ENCODE measurements at places on chromosomes 11 and 22.

GRCh38 chr11:116061322-116061721 is 557.1 kb upstream of the CADM1 start:
- no peak for DNase-seq

DNA sequence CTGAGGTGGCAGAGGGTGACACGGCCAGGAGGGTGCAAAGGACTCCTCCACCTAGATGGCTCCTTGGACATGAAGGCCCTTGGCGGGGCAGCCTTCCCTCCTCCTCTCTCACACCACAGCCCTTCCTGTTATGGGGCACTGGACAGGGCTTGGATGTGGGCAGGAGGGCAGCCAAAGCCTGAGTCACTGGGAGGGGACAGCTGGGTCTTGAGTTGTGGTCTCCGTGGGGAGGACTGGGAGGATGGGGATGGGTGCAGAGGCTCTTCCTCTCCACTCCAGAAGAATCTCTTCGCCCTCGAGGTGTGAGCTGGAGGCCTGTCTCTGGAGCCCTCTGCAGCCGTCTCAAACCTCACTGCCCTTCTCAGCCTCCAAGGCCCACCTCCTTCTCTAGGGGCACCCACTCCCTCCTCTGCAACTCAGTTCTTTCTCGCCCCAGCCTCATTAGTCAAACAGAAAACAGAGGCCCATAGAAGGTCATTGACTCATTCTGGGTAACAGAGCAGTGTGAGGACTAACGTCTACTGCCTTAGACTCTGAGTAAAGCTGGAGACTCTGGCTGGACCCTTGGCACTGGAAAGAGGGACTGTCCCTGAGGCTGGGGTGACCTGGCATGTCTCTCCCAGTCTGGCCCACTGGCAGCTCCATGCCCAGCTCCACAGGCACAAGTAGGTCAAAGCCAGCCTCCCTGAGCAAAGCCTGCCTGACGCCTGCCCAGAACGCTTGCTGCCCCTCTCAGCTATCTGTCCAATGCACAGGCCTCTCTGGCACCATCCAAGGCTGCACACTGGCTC is 47.5 kb upstream of the CDON start:
- no peak for DNase-seq

DNA sequence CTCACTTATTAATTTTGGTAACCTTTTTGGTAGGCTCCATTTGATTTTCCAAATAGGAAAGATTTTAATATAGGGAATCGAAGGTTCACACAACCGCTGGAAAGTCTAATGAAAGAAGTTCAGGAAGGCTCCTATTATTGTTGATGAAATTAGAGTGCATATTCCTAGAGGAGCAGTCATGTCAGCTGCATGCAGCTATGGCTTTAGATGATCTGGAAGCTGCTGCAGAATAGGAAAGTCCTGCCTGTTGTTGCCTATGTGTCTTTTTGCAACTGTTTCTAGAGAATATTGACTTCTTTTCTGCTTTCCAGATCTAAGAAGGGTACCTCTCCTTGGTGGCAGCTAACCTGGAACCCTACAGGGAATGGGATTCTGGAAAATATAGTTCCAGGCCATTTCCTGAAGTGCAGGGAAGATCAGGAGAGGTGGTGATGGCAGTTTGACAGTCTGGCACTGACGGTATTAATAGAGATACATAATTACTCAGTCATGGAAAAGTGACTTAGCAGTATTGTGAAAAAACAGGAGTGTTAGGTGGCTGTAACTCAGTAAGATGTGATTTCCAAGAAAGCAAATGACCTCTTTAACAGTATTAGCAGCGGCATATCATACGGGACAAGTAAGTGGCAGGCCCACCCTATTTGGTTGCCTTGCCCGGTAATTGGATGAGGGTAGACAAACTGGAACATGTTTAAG is 54.0 kb downstream of the TNRC6B start:
- no peak for DNase-seq

DNA sequence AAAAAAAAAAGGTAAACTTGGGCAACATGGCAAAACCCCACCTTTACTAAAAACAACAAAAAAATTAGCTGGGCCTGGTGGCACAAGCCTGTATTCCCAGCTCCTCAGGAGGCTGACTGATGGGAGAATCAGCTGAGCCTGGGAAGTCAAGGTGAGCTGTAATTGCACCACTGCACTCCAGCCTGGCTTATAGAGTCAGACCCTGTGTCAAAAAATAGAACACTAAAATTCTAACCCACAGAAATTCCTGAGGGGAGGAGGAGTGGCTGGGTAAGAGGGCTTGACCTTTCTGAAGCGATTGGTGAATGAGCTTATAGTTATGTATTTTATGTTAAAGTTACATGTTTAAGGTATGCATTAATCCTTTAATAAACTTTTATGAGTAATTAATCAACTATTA is 53.3 kb downstream of the FAT3 start:
- DNase-seq = no peak

DNA sequence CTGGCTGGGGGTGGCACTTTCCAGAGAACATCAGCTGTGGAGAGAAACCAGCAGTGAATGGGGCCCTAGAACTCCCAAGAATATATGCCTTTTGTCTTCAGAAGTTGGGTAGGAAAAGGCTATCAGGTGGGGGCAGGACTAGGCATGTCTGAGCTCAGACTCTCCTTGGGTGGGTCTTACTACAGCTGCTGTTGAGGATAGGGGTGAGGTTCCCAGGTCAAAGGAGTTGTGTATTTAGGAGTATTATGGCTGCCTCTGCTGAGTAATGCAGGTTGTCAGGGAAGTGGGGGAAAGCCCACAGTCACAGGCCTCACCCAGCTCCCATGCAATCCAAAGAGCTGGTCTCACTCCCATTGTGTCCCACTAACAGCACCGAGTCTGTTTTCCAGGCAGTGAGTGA is 26.1 kb downstream of the SLC22A9 start:
- no peak for DNase-seq

GRCh38 chr11:19525276-19525675 is 187.4 kb upstream of the NAV2 start:
- DNase-seq = no peak

- DNase-seq = no peak
Observed at GRCh38 chr22:25070956-25071355, 118.4 kb downstream of the KIAA1671 start.

DNA sequence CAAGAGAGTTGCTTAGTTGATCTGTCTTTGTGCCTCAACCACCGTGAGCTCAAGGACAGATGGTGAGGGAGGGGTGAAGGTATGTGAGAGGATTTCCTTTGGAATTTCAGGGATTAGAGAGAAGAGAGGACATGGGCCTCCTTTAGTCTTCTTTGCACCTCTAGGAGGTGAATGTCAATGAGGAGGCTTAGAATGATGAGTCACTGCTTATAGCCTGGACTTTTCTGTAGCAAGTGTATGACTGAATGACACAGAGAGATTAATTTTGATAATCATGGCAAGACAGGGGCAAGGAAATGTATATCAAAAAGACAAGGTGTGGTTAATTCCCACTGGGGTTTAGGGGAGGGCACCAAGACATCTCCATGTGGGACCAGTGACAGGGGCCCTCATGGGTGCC is 947.3 kb upstream of the TENM4 start:
- no peak for DNase-seq

GRCh38 chr11:118634431-118635236 is 27.2 kb downstream of the PHLDB1 start:
- no peak for DNase-seq

- DNase-seq = no peak
Observed at GRCh38 chr22:37338539-37339246, 56.4 kb downstream of the CYTH4 start.

DNA sequence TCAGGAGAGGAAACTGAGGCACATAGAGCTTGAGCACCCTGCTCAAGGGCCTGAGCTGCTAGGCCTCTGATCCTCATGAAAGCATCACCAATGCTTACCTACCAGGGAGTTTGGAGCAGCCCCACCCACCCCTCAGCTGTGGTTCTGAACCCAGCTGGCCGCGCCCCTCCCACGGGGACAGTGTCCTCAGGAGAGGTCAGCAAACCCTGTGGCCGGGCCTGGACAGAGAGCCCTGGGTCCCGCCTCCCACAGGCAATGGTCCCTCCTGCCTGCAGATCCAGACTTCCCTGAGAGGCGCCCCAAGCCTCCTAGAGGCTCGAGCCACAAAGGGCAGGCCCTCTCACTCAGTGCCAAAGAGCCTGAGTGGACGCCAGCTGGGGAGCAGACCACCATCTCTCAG is 184.9 kb downstream of the BRD1 start:
- no peak for DNase-seq

- DNase-seq = no peak
Observed at GRCh38 chr22:35900483-35901168, 128.0 kb downstream of the RBFOX2 start.

DNA sequence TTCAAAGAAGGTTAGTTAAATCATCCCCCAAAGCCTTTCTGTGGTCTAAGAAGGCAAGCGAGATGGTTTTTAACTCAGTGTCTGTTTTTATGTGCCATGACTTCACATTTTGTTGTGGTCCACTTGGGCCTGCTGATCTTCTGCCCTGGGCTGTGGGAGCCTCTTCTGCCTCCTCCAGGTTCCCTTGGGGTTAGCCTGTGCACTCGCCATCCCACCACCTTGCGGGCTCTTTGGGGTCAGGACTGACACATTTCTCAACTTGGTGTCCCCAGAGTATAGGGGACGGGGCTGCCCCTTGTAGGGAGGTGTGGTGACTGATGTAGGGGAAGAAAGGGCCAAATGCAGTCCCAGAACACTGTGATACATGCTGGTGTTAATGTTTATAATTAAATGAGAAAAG is 207.0 kb downstream of the TBC1D22A start:
- DNase-seq = no peak

DNA sequence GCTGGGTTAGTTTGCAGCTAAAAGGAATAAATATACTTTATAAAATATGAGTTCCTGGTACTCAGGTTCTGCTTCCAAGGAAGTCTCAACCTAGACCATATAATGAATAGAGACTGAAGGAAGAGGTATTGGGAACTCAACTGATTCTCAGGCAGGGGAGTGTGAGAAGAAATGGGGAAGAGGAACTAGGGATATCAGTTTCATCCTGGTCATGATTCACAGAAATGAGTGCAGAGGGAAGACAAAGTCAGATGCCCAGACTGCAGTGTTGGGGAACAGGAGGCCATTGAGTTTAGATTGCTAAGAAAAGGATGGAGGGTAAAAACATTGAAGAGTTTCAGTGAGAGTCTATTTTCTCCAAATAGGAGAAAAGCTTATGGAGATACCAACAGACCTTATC is 28.8 kb downstream of the PLAAT5 start:
- DNase-seq = no peak

DNA sequence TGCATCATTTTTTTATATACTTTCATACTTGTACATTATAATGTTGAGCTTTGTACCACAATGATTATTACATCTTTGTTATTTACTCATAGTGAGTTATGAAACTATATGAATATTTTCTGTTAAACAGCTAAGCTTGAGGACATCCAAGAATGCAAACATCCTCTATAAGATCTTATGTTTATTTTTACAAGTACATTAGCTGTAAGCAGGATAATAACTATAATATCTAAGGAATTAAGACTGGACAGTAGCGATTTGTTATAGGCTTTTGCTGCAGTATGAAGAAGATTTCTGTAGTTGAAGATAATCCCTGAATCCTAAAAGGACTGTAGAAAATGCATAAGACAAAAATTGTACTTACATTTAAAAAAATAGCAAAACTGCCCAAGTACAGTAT is 176.0 kb downstream of the METTL15 start:
- DNase-seq = no peak

GRCh38 chr11:72588421-72589410 is 85.5 kb downstream of the PDE2A start:
- DNase-seq = no peak

- no peak for DNase-seq
Observed at GRCh38 chr11:85776951-85777602, 33.9 kb downstream of the SYTL2 start.

DNA sequence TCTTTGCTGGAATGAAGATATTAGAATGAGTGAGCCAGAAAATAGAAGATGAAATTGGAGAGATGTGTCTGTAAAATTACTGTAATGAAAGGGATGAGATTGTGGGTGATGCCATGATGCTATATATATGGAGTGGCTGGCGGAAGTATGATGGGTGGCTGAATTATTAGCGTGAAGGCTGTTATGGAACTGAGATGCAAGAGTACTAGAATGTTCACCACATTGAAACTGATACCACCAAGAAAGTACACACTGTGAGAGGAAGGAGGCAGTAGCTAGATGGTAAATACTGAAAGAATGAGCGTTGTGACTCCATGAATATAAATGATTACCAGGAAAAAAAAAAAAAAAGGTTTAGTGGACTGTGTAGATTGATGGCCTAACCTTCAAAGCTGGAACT is 411.9 kb downstream of the CNTN5 start:
- DNase-seq = no peak

DNA sequence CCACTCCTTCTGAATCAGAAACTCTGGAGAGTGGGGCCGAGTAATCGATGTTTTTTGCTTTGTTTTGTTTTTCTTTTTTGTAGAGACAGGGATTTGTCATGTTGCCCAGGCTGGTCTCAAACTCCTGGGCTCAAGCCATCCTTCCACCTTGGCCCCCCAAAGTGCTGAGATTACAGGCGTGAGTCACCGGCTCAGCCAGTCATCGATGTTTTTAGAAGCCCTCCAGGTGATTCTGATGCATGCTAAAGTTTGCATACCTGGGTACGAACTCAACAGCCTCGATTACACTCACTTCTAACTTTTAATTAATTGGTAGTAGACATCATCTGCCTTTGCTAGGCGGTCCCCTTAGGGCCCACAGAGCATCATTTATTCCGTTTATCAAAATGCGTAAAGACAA is 50.3 kb downstream of the C11orf71 start:
- DNase-seq = no peak

- no peak for DNase-seq
Observed at GRCh38 chr11:111305876-111306275, 7.5 kb downstream of the POU2AF3 start.

DNA sequence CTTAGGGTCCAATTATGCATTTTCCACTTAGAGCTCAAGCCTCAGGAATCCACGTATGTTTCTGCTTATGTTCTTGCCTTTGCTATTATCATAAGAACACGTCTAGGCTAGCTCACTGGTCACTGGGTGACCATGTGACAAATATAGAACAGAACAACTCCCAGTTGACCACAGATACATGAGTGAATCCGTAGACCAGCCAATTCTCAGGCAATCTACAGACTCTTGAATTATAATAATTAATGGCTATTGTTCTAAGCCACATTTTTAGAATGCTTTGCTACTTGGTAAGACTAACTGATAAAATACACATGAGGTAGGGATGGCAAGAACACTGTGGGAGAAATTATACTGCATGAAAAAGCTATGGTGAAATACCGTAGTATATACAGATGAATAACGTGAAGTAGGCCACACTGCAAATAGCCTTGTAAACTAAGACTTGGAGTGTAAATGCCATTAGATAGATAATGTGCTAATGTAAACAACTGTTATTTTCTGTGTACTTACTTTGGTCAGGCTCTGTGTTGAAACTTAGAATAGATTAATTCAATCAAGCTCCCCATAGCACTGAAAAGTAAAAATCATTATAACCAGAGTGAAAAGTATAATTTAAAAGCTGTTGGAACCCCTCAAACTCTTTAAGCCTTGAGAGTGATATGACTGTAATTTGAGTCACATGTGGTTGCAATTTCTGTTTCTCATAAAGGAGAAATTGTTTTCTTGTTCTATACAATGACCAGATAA is 366.2 kb upstream of the CCDC179 start:
- DNase-seq = no peak

GRCh38 chr11:8980485-8980884 is 16.2 kb upstream of the TMEM9B start:
- no peak for DNase-seq

All from SIG-M5 (cell line).